ENCODE measurements at places on chromosomes 4 and X.

DNA sequence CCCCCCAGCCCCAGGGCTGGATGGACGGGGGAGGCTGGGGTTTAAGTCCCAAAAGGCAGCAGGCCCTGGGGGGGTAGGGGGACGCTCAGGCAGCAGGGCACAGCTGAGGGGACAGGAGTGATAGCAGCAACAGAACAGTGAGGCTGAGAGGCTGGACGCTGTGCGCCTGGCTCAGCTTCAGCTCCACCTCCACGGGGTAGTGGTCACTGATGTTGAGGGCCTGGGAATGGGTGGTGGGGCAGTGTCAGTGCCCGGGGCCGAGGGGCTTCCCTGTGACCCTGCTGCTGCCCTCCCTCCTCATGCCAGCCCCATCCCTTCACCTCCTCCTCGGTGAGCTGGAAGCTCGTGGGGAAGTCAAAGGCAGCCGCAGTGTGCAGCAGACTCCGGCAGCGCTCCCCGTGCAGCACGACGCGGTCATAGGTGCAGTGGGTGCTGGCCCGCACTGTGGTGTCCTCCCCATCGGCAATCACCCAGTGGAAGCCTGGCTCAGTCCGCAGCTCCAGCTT, 4.5 kb downstream of the RPL10 start:
- DNase-seq: no peak

- no peak for DNase-seq
Measured at GRCh38 chr4:74934016-74934831, 1.3 kb downstream of the PARM1 start.

- DNase-seq: no peak
Measured at GRCh38 chrX:133849676-133850075, 135.7 kb downstream of the GPC3 start.

DNA sequence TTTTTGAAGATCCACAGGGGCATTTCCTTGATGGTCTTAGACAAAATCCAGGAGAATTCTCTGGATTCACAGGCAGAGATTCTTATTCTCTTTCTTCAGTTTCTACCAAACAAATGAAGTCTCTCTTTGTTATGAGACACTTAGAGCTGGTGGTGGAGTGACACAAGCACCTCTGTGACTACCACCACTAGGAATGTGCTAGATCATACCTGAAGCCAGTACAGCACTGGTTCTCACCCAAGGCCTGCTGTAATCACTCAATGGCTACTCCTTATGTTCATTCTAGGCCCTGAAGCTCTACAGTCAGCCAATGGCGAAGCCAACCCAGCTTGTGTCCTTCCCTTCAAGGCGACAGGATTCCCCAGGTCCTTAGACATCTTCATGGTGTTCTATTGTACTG, 482.3 kb downstream of the TRAM1L1 start:
- DNase-seq: no peak

GRCh38 chr4:17511051-17511450, 839 bp downstream of the QDPR start:
- DNase-seq: no peak
